ENCODE measurements at places on chromosomes 4 and X. TPM values are rescaled to one million over a fixed set of nuclear protein-coding genes. Genes with fewer than 3 reads are reported as not detected.

DNA sequence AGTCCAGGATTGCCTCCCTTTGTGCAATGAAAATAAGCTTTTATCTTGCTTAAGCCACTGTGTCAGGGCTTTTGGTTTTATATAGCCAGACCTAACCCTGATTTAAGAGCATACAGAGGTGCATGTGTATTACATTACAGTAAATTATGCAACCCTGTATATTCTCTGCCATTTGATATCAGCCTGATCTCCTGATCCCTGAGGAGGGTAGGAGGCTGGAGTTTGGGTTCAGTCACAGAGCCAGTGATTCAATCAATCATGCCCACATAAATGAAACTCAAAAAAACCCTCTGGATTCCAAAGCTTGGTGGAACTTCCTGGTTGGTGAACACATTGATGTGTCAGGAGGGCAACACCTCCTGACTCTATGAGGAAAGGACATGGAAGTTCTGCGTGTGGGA, 7.3 kb upstream of the KLHL8 start:
- H3K27ac ChIP-seq, result peak overlapping the region; percentile 28
- H3K4me1 ChIP-seq, result no peaks in the 10 kb centered on the region
- no peaks in the 10 kb centered on the region for H3K36me3 ChIP-seq
- H3K4me3 ChIP-seq, result no peak overlapping the region
- no peak for DNase-seq
- H3K27me3 ChIP-seq, result no peaks in the 10 kb centered on the region

- no peak for DNase-seq
- peaks cover 5% of the 10 kb centered on the region for H3K27me3 ChIP-seq
- H3K4me1 ChIP-seq, result no peaks in the 10 kb centered on the region
- H3K27ac ChIP-seq, result no peak overlapping the region
Measured at GRCh38 chrX:83416273-83416672, 91.8 kb upstream of the POU3F4 start.

DNA sequence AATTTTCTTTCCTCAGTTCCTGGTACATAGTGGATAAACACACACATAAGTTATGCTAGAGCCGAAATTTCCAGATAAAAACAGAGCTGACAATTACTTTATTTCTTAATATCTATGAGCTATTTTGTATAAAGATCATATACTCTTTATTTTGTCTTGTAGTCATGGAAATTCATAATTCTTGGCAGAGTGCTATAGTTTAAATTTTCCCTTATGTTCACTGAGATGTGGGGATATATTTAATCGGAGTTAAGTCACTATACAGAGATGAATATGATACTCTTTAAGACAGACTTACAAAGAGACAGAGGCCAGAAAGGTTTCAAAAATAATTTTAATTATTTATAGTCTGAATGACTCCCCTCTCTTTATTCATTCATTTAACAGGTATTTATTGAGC, 89.7 kb downstream of the PPEF1 start:
- no peaks in the 10 kb centered on the region for H3K4me1 ChIP-seq
- no peaks in the 10 kb centered on the region for H3K27me3 ChIP-seq
- no peaks in the 10 kb centered on the region for H3K36me3 ChIP-seq
- DNase-seq, result no peak
- no peak overlapping the region for H3K4me3 ChIP-seq
- H3K27ac ChIP-seq, result no peak overlapping the region

DNA sequence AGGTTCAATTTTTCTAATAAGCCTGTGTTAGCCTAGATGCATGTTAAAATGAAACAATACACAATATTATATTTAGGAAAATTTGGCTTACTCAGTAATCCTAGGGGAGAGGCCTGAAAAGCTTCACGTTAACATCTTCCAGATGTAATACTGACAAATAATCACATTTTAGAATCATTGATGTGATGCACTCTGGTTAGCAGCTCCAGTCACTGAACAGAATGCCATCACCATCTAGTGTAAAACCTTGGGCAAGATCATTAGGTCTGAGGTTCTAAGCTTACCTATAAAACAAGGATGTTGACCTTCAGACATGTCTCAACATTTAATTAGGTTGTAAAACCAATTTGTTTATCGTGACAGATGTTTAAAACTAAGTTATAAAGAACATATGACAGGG, 1704.8 kb downstream of the STIM2 start:
- no peaks in the 10 kb centered on the region for H3K27me3 ChIP-seq
- DNase-seq, result no peak
- H3K27ac ChIP-seq, result no peak overlapping the region

GRCh38 chrX:49725401-49725800, 29.6 kb upstream of the PAGE1 start:
- DNase-seq, result no peak
- no peak overlapping the region for H3K4me3 ChIP-seq
- no peak overlapping the region for H3K27ac ChIP-seq
- no peaks in the 10 kb centered on the region for H3K36me3 ChIP-seq
- no peaks in the 10 kb centered on the region for H3K4me1 ChIP-seq

GRCh38 chr4:69147334-69147733, 51.1 kb downstream of the UGT2B7 start:
- no peak overlapping the region for H3K4me3 ChIP-seq
- H3K36me3 ChIP-seq, result no peaks in the 10 kb centered on the region
- no peaks in the 10 kb centered on the region for H3K4me1 ChIP-seq
- no peaks in the 10 kb centered on the region for H3K27me3 ChIP-seq

DNA sequence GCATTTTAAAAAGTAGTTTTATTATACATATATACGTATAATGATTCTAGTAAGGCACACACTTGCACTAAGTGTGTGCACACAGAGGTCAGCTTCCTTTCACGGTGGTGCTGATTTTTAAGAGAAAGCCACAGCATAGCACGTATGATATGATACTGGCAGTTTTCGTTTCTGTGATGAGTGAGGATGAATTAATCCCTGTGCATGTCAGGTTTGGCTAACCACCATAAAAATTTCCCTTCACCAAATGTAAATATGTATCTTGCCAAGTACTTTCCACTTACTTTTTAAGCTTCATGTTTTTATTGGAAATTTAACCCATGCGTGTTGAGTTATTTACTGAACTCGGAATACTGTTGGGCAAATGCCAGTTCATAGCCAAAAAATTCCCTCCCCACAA, 84.6 kb downstream of the SYNPO2 start:
- H3K4me3 ChIP-seq, result no peak overlapping the region
- no peaks in the 10 kb centered on the region for H3K36me3 ChIP-seq

DNA sequence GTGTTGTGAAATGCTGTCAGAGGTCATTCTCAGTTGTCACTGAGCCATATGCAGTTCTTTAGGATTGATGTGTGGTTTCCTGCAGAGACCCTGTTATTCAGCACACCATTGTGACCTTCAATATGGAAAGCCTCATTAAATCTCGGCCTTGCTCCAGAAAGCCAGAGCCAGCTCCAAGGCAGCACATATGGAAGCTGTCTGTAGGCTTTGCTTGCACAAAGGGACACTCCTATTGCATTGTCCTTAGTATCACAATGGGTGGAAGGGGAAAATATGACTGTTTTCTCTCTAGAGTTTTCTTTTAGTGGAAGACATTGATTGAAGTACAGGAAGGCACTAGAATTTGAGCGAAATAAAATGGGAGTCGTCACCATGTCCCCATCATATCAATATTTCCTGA, 179.0 kb downstream of the CEP135 start:
- no peak for DNase-seq
- H3K36me3 ChIP-seq, result no peaks in the 10 kb centered on the region
- no peaks in the 10 kb centered on the region for H3K27me3 ChIP-seq
- no peak overlapping the region for H3K4me3 ChIP-seq

GRCh38 chrX:124307253-124307907, 25.1 kb upstream of the TEX13D start:
- no peaks in the 10 kb centered on the region for H3K36me3 ChIP-seq
- H3K4me1 ChIP-seq, result no peaks in the 10 kb centered on the region
- no peak overlapping the region for H3K4me3 ChIP-seq
- no peaks in the 10 kb centered on the region for H3K27me3 ChIP-seq
- DNase-seq, result no peak

DNA sequence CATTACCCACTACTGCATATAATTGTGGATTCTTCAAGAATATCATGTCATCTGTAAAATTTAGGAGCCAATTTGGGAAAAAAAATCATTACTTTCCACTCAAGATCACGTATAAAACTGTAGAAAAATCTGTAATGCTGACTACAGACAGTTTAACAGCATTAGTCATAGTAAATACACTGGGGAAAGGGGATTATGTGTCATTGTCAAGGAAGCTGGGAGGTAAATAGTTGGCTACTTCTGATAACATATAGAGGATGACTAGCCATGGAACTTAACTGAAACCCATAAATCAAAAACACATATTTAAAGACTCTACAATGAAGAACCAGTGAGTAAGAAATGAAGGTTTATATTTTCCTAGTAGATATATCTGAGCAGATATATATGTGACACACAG, 1666.4 kb upstream of the IGFBP7 start:
- DNase-seq, result no peak
- H3K4me3 ChIP-seq, result no peak overlapping the region
- no peak overlapping the region for H3K27ac ChIP-seq
- no peaks in the 10 kb centered on the region for H3K36me3 ChIP-seq

DNA sequence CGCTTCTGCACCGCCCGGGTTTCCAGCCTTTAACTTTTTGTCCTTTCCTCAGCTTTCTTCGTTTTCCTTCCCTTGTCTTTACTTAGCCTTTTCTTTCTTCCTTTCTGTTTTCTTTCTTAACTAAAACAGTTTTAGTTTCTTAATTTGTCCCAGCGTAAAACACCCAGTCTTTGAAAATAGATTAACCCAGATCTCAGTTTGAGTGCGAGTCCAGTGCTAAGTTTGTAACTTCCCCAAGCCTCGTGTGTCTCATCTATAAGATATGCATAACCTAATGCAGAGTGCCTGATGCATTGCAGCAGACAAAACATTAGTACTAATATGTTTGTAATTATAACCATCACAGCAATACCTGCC, 460 bp upstream of the GEMIN8 start:
- H3K4me3 ChIP-seq, result peak overlapping the region; percentile 70
- no peaks in the 10 kb centered on the region for H3K4me1 ChIP-seq
- no peaks in the 10 kb centered on the region for H3K27me3 ChIP-seq
- peak overlapping the region; percentile 65 for H3K27ac ChIP-seq

- no peaks in the 10 kb centered on the region for H3K4me1 ChIP-seq
- no peak for DNase-seq
- no peak overlapping the region for H3K4me3 ChIP-seq
- H3K27ac ChIP-seq, result no peak overlapping the region
- no peaks in the 10 kb centered on the region for H3K27me3 ChIP-seq
Measured at GRCh38 chr4:126807132-126807531, 825.6 kb upstream of the INTU start.

DNA sequence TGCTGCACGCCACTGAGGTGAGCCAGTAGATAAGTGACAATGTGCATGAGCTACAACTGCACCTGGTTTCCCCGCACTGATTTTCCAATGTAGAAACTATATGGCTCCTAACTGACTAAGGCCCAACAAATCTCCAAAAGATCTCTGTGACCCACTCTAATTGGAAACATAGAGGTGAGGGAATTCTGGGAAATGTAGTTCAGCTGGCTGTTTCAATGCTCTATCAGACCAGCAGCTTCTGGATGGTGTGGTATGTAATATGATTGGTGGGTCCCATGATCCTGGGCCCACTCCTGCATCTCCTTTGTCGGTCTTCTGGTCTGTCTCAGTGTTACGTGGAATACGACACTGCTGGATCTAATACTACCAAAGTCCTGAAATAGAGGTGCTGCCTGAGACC, 18.6 kb downstream of the CCDC160 start:
- no peaks in the 10 kb centered on the region for H3K27me3 ChIP-seq
- no peaks in the 10 kb centered on the region for H3K36me3 ChIP-seq
- H3K27ac ChIP-seq, result no peak overlapping the region

DNA sequence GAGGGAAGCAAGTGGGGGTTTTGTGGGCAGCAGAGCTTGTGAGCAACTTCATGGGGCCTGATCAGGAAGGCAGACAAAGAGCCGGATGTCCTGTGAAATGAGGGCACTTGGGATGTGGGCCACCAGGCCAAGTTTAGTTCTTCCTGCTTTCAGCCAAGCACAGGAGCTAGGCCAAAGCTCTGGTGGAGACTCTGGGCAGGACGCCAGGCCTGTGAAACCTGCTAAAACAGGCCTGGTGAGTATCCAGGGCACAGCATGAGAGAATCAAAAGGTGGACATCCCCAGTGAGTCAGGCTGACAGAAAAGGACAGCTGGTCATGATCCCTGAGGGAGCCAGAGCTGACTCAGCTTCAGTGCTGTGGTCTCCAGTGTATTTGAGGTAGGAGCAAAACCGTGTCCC, 95.7 kb downstream of the NPNT start:
- H3K36me3 ChIP-seq, result no peaks in the 10 kb centered on the region
- DNase-seq, result peak; percentile 61
- H3K4me3 ChIP-seq, result no peak overlapping the region
- H3K27ac ChIP-seq, result no peak overlapping the region
- no peaks in the 10 kb centered on the region for H3K4me1 ChIP-seq

- no peak overlapping the region for H3K4me3 ChIP-seq
- no peak for DNase-seq
- H3K4me1 ChIP-seq, result no peaks in the 10 kb centered on the region
- no peaks in the 10 kb centered on the region for H3K36me3 ChIP-seq
- no peaks in the 10 kb centered on the region for H3K27me3 ChIP-seq
Measured at GRCh38 chrX:69018416-69019072, 146.7 kb downstream of the PJA1 start.

DNA sequence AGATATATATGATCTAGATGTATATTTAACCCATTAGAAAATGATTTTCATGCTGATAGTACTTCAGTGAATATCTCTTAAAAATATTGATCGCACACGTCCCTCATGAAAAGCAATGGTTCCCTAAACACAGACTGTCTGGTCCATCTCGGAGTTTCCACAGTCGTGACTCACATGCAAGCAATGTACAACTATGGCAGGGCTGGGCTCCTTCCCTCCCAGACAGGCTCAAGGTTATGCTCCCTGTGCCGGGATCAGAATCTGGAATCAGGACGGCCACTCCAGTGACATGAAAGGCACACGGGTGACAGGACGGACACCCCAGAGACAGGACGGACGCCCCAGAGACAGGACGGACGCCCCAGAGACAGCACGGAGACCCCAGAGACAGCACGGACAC, 40.2 kb upstream of the PPP2R3B start:
- DNase-seq, result no peak
- no peaks in the 10 kb centered on the region for H3K36me3 ChIP-seq
- H3K27ac ChIP-seq, result no peak overlapping the region

DNA sequence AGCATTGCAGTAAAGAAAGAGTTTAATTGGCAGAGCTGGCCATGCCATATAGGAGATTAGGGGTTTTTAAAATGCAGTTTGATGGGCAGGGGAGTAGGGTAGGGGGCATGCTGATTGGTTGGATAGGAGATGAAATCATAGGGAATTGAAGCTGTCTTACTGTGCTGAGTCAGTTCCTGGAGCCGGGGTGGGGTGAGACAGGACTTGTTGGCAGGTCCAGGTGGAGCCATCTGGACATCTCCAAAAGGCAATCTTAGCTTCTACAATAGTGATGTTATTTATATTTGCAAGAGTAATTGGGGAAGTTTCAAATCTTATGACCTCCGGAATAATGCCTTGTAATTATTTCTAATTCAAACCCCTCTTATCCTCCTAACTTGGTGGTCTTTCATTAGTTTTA, 32.4 kb upstream of the PGM2 start:
- no peaks in the 10 kb centered on the region for H3K27me3 ChIP-seq
- no peak overlapping the region for H3K27ac ChIP-seq
- DNase-seq, result no peak
- no peak overlapping the region for H3K4me3 ChIP-seq
- no peaks in the 10 kb centered on the region for H3K4me1 ChIP-seq

- no peaks in the 10 kb centered on the region for H3K4me1 ChIP-seq
- DNase-seq, result no peak
- H3K27ac ChIP-seq, result peak overlapping the region; percentile 69
- H3K4me3 ChIP-seq, result no peak overlapping the region
- no peaks in the 10 kb centered on the region for H3K36me3 ChIP-seq
- H3K27me3 ChIP-seq, result no peaks in the 10 kb centered on the region
Measured at GRCh38 chr4:7968262-7968896, 28.7 kb upstream of the AFAP1 start.

Gene GCNA
- 1.1 TPM for total RNA-seq

Gene XG
- 0.31 TPM for total RNA-seq

Gene PNCK
- 0.86 TPM for total RNA-seq

Gene ETDB
- total RNA-seq, result not detected

Gene HPF1
- 21.8 TPM for total RNA-seq

All from right lobe of liver (tissue), 6 donors.